Dermis microvascular lymphatic vessel endothelial cell (primary cell): ENCODE measurements at places on chromosomes 4 and X.

- no peak for DNase-seq
Observed at GRCh38 chrX:153864101-153864500, 21.9 kb downstream of the L1CAM start.

DNA sequence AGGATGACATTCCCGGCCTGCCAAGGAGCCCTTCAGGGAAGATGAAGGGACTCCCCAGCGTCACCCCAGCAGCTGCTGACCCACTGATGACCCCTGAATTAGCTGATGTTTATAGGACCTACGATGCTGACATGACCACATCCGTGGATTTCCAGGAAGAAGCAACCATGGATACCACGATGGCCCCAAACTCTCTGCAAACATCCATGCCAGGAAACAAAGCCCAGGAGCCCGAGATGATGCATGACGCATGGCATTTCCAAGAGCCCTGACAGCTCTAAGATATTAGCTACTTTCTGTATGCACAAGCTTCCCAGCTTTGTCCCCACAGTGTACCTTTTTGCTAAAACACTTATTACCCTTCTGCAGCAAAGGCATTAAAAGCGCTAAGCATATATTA lies 14.4 kb downstream of the AMBN start:
- no peak for DNase-seq

DNA sequence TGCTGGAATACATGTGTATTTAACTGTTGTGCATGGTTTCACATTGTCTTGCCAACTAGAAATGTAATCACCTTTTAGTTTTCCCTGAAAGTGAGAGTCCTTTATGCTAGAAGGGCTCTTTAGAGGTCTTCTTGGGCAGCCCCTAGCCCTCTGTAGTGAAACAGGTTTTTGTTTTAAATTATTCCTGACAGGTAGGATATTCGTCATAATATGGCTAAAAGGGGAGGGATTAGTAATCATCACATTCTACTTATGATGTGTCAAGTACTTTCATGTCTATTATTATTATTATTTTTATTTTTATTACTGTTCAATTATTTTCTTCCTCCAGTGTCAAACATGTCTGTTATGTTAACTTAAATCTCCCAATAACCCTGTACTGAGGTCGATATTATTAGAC lies 35.5 kb downstream of the MSN start:
- no peak for DNase-seq

DNA sequence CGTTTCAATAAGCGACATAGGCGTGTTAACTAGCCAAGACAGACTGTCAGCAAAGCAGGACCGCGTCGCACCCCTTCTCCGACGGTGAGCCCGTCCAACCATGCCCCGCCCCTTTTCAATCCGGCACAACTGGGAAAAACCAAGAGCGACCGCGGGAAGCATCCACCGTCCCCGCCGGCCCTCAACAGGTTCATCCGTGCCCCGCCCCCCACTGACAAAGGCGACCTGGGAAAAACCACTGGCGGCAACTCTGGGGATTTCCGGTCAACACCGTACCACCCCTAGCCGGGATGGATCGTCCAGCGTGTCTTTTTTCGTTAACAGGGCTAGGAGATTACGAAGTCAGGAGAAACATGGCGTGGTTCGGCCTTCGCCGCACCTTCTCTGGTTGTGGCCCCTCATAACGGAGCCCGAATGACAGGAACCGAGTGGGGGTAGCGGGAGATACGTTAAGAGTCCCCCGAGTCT lies 377 bp downstream of the TIMM17B start:
- DNase-seq: peak; percentile 76

DNA sequence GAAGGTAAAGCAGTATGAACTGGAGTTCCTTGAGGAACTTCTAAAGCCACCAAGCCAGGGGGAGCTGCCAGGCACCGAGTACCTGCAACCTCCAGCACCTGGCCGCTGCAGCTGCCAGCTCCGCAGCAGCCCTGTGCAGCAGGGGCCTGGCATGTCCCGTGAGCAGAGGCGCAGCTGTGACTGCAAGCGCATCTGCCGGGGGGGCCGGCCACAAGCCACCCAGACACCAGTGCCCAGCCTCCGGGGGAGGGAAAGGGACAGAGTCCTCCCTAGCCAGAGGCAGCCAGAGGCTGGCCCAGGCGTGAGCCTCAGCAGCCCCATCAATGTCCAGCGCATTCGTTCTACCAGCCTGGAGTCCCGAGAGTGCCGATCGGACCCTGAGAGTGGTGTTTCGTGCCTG lies 26.6 kb upstream of the PRPS1 start:
- no peak for DNase-seq

DNA sequence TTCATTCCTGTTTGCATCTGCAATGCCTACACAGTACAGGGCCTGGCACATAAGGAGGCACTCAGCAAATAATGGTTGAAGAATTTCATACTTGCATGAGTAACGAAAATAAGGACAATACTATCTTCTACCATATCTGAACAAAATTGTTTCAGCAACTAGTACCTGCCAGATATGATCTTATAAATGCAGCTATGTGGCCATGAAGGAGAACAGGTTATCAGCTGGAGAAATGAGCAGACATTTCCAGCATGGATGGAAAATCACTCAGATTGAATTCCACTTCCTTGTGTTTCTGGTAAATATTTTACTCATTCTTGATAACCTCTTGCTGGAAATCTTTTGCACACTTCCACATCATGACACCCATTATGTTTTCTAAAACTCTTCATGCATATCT lies 204.0 kb downstream of the ADAMTS3 start:
- no peak for DNase-seq

- no peak for DNase-seq
Observed at GRCh38 chr4:88158489-88159228, at the start of gene ABCG2. Gene ABCG2, minus strand, starts transcription at chr4:88158639. Its CDS starts 18,644 bp downstream, at chr4:88139995.

DNA sequence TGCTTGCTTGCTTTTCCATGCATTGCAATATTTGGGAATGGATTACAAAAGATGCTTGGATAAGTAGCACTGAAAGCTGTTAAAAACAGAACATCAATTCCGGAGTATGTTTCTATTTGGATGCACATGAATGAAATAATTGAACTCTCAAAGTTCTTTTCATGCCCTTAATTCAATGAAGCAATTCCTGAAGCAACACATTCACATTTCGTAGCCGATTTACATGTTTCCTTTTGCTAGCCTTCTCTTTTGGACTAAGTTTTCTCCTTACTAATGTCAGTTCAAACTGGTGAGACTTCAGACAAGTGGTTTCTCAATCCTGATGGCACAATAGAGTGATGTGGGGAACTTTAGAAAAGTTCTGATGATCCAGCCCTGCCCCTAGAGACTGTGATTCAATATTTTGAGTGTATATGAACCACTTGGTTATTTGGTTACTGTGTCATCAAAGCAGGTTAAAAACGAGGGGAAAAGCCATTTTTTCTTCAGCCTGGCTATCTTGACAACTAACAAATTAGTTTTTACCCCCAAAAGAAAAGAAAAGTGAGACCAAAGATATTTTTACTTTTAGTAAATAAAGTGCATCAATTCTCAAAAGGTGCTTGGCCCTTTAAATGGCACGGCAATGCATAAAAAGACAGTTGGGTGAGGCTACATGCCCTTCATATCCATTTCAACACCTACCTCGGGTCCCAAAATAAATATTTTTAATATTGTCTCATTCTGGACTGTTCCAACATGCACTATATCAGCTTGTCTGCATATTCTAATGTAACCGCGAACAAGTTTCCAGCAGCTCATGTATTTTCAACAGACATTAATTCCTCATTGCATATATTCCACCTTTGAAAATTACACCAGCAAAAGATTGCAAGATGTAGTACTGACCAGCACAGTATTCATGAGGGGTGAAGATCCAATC lies 90.1 kb upstream of the RPL34 start:
- DNase-seq: no peak

- DNase-seq: peak; percentile 7
Observed at GRCh38 chr4:21476757-21477156, 471.8 kb downstream of the KCNIP4 start.
